ENCODE measurements at places on chromosomes 16 and 17.

DNA sequence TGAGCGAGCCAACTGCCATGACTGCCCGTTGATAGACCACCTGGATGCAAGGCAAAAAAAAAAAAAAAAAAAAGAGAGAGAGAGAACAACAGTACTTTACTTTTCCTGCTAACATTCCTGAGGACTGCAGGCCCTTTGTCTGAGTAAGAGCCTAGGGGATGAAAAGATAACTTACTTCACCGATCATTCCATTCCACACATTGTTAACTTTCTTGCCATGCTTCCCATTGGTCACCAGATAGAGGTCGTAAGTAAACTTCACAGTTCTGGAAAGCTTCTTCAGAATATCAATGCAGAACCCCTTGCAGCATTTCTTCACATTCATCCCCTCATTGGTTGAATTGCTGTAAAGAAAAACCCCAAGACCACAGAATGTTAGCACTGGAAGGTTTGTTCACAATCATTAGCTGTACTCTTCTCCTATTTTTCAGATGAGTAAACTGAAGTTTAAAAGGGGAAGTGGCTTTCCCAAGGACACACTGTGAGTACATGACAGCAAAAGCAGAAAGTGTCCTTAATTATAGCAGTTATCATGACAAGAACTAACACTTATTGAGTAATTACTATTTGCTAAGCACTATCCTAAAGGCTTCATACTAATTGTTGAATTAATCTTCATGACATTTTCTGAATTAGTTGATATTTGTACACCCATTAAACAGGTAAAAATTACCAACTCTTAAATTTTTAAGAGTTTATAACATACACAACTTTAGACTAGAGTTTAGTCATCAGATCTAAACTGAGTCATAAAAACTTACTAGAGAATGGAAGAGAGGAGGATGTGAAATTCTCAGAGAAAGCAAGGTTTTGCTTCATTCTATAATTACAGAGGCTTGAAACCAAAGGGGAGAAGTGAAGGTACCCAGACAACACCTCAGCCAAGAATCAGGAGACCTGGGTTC is 341.2 kb downstream of the GRIN2A start:
- no peak for DNase-seq

DNA sequence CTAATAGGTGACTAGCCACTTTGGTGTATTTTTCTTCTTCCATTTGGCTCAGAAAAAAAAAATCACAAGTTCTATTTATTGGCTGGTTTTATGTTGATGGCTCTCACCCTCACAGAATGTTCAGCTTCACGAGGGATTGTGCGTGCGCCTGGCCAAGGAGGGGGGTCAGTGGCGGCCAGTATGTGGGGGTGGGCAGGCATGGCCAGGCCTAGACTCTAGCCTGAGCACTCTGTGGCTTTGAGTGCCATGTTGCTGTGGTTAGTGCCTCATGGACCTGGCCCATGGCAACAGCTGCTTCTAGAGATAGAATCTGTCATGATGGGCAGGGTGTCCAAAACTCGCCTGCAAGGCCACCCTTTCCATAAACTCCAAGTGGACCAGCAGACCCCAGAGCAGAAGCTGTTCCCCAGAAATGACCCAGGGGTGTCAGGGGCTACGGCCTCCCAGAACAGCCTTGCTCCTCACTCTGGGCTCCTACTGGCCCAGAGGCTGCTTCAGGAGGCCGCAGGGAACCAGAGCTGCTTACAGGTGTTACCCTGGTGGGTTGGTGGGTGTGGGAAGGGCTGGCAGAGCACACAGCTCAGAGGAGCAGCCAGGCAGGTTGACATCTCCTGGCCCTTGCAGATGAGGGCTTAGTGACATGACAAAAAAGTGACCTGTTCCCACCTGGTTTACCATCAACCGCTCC is 124.9 kb downstream of the SOCS1 start:
- DNase-seq: no peak

GRCh38 chr17:59296190-59296589 is 35.3 kb upstream of the YPEL2 start:
- no peak for DNase-seq

GRCh38 chr16:4273858-4274311 is 1.1 kb upstream of the TFAP4 start:
- DNase-seq: no peak

DNA sequence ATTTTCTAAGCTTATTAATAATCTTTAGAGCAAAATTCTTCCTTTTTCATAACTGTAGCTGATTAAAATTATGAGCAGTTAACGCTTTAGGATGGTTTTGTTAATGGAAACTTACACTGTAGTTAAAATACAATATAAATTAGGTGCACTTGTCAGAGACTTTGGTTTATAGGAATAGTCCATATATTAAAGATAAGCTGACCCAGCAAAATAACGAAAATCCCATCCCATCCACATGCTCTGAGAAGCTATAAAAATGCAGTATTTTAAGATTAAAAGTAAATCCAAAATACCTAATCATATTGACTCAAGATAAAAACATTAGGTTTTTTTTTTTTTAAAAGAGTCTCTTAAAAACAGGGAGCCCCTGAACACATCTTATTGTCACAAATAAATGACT is 38.0 kb downstream of the CEP95 start:
- DNase-seq: no peak

DNA sequence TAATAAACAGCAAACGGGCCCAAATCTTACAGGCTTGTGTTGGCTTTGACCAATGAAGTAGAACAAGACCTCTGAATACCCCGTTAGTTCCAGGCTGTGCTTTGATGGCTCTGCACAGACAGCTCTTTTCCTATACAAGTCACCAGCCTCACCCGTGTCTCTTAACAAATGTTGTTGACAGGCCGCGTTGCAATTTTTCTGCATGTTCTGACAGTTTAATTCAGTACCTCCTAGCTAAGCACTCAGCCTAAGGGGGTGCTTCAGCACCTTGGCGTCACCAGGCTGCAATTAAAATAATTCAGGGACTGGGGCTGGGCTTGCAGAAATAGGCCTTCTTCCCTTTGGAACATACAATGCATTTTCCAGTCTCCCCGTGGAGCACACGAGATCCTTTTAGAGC is 500.1 kb downstream of the MAF start:
- no peak for DNase-seq

DNA sequence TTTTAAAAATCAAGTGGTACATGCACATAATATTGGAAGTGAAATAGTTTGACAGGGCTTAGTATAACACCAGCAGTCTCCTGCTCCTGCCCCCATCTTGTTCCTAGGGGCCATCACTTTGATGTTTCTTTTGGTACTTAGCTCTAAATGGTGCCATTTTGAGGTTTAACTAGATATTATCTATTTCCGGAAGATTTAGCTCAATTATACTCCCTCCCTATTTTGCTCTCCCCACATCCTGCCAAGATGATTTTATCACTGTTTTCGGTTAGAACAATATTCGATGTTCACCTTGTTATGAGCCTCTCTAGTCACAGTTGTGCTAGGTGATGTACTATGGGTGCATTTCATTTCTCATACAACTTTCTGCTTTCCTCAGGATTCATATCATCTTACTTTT is 20.0 kb upstream of the SLC35G3 start:
- DNase-seq: peak; percentile 16

GRCh38 chr17:60249290-60249826 is 99.6 kb downstream of the CA4 start:
- no peak for DNase-seq

DNA sequence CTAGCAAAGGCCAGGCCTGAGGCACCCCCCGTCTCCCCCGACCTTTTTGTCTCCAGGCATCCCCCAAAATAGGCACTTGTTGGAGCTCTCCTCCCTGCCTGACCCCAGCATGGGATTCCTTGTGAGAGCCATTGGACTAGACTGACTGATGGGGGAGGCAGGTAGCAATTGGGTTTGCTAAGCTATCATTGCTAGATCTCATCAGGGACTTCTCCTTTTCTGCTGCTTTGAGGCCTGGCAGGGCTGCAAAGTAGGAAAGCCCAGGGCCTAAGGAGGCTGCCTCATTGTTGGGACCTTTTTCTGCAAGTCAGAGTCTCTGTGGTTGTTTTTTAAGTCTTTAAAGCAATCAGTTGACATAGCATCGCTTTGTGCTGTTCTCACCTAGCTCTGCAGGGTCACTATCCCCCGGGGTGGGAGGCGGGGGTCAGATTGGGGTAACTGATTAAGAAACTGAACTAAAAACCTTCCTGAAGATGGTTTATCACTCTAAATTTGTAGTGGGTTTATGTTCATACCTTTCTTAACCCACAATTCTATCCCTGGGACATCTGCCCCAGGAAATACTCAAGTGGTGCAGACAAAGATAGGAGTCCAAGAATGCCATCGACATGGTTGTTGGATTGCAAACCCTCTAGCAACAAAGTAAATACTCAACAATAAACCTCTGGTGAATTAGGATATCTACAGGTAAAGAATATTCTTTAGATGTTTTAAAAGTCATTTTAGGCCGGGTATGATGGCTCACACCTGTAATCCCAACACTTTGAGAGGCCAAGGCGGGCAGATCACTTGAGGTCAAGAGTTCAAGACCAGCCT is 28.0 kb downstream of the LLGL2 start:
- no peak for DNase-seq

GRCh38 chr17:78154903-78155811 is 9.0 kb downstream of the C17orf99 start:
- DNase-seq: no peak

GRCh38 chr17:12085076-12085949 is 64.6 kb downstream of the MAP2K4 start:
- DNase-seq: no peak
